ENCODE measurements at places on chromosomes 7 and 10.

DNA sequence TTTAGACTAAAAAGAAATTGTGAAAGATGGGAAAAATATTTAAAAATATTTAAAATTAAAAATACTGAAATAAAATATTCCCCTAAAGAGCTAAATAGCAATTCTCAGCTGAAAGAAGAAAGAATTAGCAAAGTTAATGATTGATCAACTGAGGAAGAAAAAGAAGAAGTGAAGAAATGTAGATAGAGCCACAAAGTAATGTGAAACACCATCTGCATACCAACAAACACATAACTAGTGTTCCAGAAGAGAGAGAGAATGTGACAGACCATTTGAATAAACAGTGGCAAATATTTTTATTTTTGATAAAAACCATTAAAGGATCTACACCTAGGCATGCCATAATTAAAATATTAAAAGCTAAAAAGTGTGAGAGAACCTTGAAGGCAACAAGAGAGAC, 784.5 kb upstream of the ZWINT start:
- DNase-seq: no peak

DNA sequence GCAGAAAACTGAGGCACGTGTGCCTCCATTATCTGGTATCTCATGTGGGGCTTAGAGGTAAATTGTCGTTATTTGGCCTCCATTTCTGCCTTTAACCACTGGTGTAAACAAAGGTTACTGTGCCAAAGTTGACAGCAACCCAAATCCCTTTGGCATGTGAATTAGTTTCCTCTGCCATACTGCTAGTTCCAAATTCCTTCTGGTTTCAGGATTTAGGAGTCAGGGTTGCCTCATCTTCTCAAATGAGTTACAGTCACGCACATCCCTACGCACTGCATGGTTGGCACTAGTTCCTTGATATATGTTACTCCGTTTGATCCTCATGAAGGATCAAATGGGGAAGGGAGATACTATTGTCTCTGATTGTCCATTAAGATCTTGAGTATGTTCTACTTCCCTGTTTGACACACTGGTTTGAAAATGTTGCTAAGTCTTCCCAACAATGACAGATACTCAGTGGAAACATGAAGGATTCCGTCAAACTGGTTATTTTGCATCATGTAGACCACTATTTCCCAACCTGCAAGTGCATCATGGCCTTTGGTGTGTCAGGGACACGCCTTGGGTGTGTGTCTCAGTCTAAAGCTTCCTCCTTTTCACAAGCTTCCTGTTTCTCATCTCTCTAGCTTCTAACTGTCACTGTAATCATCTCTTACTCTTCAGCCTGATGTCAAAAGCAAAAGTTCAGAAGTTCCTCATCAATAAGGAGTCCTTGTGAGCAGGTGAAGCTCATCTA, at the start of gene LIPN:
TSS of gene LIPN (plus strand) at position 655 of the 736 bp plus-strand sequence. CDS start 1,386 bp downstream, outside the sequence.
- DNase-seq: no peak

- no peak for DNase-seq
These were observed 131.9 kb downstream of the SRPK2 start for GRCh38 chr7:105256761-105257231.

GRCh38 chr7:16980539-16980938, 98.8 kb upstream of the AGR3 start:
- DNase-seq: no peak

- DNase-seq: no peak
These were observed 637.8 kb upstream of the VSTM2A start for GRCh38 chr7:53904355-53904754.

DNA sequence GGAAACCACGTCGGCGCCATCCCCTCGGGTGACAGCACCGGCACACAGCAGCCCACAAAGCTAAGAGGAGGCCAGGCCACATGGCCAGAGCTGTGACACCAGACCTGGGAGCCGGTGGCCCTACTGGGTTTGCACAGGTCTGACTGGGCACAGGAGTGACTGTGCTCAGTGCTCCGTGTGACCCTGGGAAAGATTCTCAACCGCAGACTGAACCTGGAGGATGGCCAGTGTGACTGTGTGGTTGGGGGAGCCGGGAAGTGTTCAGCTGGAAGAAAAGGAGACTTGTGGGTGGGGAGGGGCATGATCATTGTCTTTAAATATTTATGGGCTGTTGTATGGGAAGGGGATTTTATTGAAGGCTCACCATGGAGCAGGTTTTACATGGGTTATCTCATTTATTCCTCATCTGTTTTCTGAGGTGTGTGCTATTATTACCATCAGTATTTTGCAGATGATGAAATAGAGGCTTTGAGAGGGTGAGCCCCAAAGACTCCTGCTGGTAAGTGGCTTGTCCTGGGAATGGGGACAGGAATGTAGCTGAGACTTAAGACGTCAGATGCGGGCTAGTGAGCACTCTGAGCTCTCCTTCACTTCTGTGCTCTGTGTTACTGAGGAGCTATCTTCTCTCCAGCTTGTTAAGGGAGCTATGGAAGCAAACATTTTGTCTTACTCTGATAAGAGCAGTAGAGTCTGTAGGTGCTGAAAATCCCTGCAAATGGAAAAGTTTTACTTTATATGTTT, 127.5 kb downstream of the TMEM178B start:
- no peak for DNase-seq

GRCh38 chr10:117543225-117544003, 868 bp downstream of the EMX2 start:
- no peak for DNase-seq

DNA sequence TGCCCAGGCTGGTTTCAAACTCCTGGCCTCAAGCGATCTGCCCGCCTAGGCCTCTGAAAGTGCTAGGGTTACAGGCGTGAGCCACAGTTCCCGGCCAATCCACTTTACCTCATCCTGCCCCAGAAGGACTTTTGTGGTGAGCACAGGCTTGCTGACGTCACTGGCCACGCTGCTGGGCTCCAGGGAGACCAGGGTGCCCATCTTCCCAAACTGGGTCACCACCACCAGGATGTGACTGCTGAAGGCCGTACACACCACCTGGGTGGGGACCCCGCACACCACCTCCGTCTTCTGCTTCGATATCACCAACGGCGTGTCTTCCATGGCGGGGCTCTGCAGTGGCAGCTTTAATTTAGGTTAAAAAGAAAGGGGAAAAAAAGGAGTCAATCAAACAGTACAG, 816 bp downstream of the PSMG3 start:
- no peak for DNase-seq

- no peak for DNase-seq
These were observed 147.3 kb downstream of the PFKFB3 start for GRCh38 chr10:6349846-6350535.

DNA sequence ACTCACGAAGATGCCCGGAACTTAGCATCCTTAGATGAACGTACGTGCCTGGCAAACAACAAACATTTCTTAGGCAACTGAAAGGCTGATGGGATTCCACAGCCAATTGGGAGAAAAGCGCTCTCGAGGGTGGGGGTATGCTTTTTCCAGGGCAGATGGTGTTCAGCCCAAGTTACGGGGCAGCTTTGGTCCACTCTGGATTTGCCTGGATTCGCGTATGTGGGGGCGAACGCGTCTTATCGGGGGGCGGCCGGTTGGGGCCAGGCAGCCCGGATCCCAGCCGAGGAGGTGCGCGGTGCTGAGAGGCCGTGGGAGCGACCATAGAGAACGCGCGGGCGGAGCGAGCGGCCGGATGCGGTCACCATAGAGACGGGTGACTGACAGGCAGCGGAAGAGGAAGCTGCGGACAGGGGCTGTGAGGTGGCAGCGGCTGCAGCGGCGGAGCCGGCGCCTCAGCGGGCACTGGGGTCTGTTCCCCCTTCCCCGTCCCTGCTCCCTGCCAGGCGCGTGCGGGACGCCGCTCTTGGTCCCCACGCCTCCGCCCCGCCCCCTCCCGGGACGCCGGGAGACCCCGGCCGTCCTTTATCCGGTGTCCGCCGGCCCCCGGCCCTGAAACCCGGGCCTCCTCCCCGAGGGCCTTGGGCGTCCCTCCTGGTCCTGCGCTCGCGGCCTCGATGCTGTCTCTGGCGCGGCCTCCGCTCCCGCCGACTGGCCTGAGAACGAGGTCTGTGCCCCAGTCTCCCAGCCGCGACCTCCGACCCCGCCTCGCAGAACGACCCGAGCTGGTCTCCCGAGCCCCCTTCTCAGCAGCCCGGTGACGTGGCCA, at the start of gene CHPF2:
TSS of gene CHPF2 (plus strand) at position 393 of the 826 bp plus-strand sequence. CDS start 1,529 bp downstream, outside the sequence.
- peak; percentile 85 for DNase-seq

DNA sequence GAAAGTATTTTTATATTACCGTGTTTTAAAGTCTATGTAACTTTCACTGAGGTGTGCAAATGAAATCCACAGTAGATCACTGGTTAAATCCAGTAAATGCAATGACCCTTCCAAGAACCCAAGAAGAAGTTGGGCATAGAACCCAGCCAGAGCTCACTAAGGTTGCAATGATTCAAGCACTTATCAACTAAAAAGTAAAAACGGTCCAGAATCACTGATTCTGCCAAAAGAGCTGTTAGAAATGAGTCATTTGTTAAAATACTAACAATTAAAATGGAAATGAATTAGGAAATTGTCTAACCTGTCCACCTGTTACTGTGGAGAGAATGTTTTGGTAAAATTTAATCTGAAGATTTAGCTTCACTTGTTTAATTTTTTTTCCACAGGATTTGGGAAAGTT, 74.4 kb downstream of the ANK3 start:
- no peak for DNase-seq

DNA sequence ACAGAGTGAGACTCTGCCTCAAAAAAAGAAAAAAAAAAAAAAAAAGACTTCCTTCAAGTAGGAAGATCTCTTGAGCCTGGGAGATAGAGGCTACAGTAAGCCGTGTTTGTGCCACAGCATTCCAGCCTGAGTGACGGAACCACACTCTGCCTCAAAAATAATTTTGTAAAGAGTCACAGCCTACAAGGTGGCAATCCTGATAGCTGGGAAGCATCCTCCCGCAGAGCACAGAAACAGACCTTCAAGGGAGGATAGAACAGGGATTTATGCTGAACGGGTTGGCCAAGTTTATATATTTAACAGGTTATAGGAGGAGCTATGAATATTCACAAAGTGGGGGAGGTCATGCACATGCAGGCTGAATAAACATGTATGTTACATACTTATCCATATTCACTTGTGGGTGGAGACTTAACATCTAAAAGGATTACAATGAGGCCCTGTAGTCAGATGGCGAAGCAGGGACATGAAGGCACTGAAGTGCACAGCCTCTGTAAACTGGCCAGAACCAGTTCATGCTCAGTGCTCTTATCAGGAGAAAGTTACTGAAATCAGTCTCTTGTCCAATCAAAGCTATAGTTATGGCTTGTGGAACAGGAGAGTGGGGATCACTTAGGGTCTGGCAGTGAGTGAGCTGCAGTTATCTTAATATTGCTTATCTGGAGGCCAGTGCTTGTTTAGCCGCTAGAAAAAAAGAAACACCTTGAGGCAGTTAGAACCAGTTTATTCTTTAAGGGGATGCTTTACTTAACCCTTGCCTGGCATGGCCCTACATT, 6.8 kb downstream of the LMBR1 start:
- DNase-seq: no peak

- no peak for DNase-seq
These were observed 73.5 kb downstream of the SLC25A13 start for GRCh38 chr7:96248405-96248804.

- peak; percentile 78 for DNase-seq
These were observed 42.6 kb downstream of the SHH start for GRCh38 chr7:155769701-155770100.

DNA sequence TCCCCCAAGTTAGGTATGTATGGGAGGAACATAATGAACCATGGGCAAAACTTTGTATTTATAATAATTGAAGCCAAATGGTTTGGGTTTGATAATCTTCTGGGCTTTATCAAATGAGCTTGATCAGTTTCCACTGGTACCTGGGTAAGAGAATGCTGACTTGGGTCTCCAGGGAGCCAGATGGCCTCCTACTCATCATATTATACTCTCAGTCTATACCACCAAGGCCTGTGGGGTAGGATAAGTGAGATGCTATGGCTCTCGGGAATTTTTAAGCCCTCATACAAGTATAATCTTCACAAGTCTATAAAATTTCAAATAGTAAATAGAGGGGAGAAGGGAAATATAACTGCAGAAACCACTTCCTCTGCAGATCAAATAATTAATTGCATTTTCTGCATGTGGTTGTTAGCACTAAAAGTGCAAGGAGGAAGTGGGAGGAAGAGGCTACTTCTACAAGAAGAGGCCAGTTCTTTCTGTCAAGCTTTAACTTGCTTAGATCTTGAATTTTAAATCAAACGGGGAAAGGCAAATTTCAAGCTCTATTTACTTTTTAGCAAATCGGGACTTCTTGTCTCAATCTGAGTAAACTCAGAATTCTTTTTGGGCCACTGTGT, 349.0 kb downstream of the SORCS1 start:
- DNase-seq: no peak

GRCh38 chr7:69105092-69105491, 493.2 kb upstream of the AUTS2 start:
- no peak for DNase-seq

- no peak for DNase-seq
These were observed 283.0 kb downstream of the TCF7L2 start for GRCh38 chr10:113232928-113233511.

DNA sequence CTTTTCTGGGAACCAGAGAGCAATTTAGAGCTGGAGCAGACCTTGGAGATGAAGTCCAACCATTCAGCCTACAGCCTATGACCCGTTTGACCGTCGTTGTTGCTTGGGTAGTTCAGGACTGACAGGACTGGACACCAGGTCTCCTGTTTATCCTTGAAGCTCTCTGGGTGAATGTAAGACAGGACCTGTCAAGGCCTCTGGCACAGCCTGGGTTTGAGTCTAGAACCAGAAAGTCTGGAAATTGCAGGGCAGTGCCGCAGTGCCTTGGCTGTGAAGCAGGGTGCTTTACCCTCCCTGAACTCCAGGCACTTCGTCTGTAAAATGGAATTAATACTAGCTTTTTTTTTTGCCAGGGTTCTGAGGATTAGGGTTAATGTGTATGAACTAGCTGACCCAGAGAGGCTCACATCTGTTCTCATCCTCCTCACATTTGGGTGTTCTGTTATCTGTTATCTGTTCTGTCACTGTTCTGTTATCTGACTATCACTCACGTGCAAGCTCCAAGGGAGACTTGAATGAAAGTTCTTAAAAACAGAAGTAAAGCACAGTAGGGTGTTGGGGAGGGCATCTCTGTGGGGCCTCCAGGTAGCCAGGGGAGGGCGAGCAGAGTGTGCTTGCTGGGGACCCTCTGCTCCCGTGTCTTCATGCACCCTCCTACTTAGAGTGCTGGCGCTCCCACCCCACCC, 9.9 kb downstream of the BLVRA start:
- no peak for DNase-seq

- no peak for DNase-seq
These were observed 10.5 kb upstream of the UNC5B start for GRCh38 chr10:71201849-71202248.

- DNase-seq: no peak
These were observed 34.6 kb upstream of the UNCX start for GRCh38 chr7:1197997-1198625.

GRCh38 chr7:3238525-3239210, 62.4 kb upstream of the SDK1 start:
- no peak for DNase-seq

GRCh38 chr7:23184709-23185359, 3.0 kb downstream of the NUP42 start:
- DNase-seq: peak; percentile 71

Data from putamen (tissue), 1 donor.